Activated CD4-positive, alpha-beta T cell treated with anti-CD3 and anti-CD28 coated beads, Interleukin-2, amount 50 U/mL, for 24 hours (primary cell): ENCODE measurements at places on chromosomes 3 and 15.

DNA sequence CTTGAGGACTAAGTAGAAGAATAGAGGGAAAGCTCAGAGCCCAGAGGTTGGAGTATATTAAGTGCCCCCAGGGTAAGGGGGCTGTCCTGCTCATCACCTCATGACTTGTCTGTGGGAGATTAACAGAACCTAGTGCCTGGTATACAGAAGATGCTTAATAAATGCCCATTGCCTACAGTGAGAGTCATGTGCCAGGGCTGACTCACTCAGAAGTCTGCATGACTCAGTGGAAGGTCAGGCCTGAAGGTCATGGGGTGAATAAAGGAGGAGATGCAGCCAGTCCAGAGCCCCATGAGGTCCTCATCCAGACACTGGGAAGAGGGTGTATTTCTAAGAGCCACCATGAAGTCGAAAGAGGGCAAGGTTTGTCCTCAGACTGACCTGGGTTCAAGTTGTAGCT is 62.5 kb upstream of the TLE3 start:
- DNase-seq, result no peak

GRCh38 chr3:42216302-42216701 is 49.7 kb downstream of the CCK start:
- DNase-seq, result no peak

DNA sequence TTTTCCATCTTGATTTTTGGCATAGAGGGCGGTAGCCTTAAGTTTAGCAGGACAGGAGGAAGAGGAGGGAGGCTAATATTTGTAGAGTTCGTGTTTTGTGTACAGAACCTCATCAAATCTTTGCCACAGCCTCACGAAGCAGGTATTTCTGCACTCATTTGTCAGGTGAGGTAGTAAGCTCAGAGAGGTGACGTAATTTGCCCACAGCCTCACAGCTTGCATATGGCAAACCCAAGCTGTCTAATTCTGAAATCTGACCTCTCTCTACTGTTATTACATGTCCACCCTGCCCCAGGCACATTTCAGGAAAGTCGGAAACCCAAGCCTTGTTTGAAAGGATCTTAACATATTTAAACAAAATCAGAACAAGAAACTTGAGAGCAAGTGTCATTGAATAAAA is 91.1 kb upstream of the TPM1 start:
- DNase-seq, result no peak

DNA sequence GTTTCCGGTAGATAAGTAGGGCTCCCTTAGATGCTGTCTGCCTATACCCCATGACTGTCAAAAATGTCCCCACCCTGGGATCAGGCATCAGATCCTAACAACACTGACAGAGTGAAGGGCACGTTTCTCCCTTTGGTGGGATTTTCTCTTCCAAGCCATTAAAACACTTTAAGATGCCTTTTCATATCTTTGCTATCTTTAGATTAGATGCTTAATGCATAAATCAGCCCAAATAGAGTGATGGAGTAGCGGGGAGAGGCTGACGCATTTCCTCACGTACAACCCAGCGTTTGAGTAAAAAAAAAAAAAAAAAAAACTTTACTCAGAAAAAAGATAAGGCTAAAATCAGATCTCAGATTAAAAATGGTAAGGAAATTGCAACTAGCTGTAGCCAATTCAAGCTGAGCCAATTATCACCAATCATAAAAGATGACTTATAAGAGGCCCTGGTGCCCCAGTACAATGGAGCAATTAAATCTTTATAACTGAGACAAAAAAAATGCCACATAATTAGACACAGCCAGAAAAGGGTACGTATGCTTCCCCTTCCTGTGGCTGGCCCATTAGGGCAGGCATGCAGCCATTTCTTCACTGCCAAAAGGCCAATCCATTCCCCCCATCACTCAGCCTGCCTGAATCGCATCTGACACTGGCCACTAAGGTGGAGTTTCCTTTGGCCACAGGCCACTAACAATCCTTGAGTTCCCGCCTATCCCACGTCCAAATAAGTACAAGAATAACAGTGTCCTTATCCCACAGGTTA is 45.0 kb downstream of the RFTN1 start:
- DNase-seq, result no peak

DNA sequence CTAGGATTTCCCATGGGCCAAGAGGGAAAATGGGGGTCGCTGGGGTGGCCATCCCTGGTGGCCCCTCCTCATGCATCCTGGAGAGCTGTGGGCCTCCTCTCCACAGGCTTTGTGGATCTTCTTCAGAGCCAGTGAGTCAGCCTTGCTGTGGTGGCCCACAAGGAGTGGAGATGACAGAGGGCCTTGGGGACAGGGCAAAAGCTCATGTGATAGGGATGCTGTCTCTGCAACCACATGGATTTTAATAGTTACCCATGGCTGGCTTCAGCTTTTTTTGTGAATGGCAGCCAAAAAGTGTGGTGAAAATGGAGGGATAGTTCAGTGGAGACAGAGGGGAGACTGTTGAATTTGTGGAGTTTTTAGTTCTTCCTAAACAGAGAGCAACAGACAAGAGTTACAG is 1.2 kb downstream of the TF start:
- DNase-seq, result no peak

DNA sequence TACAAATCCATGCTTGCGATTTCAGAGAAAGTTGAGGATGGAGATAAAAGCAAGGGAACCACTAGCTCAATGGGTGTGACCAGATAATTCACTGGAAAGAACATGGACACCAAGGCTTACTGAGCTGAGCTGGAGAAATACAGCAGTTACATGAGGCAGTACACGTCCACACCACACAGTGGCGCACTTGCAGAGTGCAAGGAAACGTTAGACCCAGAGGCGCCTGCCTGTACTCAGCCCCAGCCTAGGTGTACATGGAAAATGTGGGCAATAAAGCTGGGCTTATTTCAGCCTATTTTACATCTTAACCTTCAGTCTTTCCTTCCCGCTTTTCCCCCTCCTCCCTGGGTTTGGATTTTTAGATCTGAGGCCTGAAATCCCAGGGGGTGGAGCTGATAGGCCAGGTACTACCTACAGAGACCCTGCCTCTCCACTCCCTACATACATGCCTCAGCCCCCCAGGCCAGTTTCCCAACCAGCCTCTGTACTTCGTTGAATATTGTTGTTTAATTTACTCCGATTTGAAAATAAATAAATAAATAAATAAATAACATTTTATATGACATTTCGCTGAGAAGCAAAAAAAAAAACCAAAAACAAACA is 60.1 kb downstream of the PCOLCE2 start:
- DNase-seq, result peak; percentile 15

DNA sequence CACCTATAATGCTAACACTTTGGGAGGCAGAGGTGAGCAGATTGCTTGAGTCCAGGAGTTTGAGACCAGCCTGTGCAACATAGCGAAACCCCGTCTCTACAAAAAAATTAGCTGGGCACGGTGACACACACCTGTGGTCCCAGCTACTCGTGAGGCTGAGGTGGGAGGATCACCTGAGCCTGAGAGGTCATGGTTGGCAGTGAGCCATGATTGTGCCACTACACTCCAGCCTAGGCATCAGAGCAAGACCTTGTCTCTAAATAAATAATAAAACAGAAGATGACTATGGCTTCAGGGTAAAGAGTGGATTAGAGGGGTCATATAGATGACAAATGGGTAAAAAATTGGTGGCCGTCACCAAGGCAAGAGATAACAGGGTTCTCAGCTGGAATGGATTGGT is 3.1 kb downstream of the SLC25A38 start:
- DNase-seq, result no peak

- DNase-seq, result no peak
Observed at GRCh38 chr3:46082849-46083248, 55.6 kb upstream of the XCR1 start.

GRCh38 chr3:56593455-56594158 is 36.6 kb downstream of the CCDC66 start:
- DNase-seq, result no peak

- DNase-seq, result no peak
Observed at GRCh38 chr15:70762469-70763119, 764 bp downstream of the UACA start.

- DNase-seq, result no peak
Observed at GRCh38 chr3:25945836-25946235, 155.9 kb downstream of the OXSM start.

GRCh38 chr3:114351123-114351821 is 57.4 kb downstream of the TIGIT start:
- no peak for DNase-seq

DNA sequence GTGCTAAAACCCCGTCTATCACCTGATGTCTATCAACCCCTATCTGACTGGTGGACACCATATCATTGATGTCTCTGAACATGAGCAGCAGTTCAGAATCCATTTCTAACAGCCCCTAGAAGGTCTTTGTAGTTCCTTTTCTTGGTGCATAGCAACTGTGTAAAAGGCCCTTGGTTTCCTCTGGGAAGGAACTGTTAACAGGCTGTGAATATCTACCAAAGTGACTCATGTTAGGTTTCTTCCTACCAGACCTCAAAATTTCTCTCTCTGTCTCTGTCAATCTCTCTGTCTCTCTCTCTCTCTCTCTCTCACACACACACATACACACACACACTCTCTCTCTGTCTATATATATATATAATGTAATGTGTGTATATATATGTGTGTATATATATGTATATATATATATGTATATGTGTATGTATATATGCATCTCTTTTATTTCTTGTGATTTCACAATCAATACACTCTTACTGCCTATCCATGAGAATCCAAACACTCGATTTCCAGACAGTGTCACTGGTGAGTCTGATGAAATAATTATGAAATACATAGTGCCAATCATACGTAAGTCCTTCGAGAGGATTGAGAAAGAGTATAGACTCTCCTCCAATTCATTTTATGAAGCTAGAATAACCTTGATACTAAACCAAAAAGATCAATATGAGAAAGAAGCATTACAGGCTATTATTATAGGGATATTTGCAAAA is 335.9 kb upstream of the SLCO3A1 start:
- no peak for DNase-seq

- DNase-seq, result no peak
Observed at GRCh38 chr15:86432861-86433260, 353.2 kb downstream of the AGBL1 start.

DNA sequence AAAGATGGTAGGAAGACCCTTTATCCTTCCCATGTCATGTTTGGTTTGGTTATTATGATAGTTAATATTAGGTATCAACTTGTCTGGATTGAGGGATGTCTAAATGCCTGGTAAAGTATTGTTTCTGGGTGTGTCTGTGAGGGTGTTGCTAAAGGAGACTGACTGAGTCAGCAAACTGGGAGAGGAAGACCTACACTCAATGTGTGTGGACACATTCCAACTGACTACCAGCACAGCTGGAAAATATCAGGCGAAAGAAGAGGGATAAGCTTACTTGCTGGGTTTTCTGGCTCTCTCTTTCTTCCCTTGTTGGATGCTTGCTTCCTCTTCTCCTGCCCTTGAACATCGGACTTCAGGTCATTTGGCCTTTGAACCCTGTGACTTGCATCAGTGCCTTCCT is 1227.6 kb upstream of the EPHA6 start:
- DNase-seq, result no peak

GRCh38 chr15:95840004-95840403 is 490.5 kb upstream of the NR2F2 start:
- no peak for DNase-seq

DNA sequence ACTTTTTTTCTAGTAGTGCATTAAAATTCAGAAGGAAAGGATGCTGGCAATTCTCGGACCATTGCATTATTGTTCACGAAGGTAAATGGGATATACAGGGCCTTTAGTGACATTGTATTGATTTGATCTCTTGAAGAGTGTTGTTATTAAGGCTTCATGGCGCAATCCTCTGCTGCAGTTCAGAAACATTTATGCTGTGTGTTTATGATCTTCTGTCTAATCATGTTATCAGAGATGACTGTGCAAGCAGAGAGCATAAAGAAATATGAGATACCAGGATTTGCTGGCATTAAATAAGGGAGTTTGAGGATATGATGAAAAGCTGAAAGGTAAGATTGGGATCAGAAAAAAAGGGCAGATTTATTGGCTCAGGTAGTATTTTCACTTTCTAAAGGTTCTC is 180.6 kb downstream of the EPHA6 start:
- DNase-seq, result no peak

- no peak for DNase-seq
Observed at GRCh38 chr3:173109143-173109542, 31.9 kb downstream of the SPATA16 start.

- no peak for DNase-seq
Observed at GRCh38 chr15:40762919-40763800, 708 bp upstream of the GCHFR start.

DNA sequence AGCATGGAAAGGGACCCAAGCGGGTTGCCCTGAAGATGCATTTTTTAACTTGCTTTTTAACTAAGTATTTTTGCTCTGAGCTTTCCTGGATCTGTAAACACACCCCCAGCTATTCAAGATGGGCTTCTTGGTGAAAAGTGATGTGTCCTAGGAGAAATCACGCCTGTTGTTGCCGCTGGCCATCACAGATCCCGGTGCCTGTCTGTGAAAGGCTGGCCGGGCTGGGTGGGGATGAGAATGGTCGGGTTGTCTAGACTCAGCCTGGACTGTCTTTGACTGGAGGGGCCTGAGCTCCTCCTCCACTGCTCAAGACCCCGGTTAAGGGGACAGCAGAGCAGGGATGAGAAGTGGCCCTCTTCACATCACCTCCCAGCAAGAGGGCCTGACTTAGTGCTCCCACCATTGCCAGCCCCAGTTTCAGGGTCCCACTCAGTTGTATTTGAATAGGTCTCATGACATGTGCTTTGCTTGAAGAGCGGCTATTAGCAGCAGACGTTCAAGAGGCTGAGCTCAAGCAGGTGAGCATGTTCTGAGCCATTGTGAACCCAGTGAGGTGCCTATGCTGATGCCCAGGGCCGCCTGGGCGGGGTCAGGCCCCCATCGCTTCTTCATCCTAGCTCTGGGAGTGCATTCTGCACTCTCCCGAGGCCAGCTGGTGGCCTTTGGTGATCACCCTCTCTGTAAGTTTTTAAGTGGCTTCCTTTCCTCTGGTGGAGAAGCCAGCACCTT is 79.9 kb downstream of the IGF1R start:
- no peak for DNase-seq

- DNase-seq, result no peak
Observed at GRCh38 chr3:168161696-168162095, 66.0 kb upstream of the GOLIM4 start.

- no peak for DNase-seq
Observed at GRCh38 chr15:36430726-36431265, 148.6 kb upstream of the CDIN1 start.

DNA sequence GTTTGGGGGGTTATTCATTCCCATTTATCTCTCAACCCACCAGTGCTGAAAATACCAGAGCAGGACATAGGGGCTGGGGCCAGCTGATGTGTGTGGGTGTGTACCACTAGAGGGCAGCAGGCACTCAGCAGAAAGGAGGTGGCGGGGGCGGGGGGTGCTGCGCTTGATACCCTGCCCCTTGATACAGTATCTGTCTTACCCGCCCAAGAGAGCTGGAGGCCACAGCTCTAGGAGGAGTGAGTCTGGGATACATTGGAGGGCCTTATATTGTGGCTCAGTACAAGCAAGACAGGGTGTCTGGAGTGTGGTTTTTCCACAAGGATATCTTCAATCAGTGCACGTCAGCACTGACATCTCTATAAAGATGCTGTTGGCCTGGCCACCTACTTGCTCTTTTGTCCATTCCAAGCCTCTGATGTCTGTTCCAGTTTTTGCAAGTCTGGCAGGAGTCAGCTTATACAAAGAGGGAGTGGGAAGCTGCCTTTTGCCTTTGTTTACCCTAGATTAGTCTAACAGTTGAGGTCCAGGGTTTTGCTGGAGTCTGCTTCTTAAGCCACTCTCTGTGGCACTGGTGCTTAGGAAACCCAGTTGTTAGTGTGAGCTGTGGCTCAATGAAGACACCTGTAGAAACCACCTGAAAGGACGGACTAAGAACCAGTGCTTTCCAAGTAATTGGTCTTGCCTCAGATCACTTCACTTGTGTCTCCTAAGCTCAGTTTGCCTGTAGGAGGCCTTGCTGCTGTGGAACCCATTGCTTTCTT is 1.5 kb upstream of the RBM15B start:
- no peak for DNase-seq

GRCh38 chr3:88188436-88188835 is 38.7 kb downstream of the C3orf38 start:
- DNase-seq, result no peak
